ENCODE measurements at places on chromosomes 2 and 18. TPM values are rescaled to one million over a fixed set of nuclear protein-coding genes. Genes with fewer than 3 reads are reported as not detected.

GCC2 gene
- 15.3 TPM for polyA plus RNA-seq

SP140 gene
- polyA plus RNA-seq, result 1.0 TPM

GRCh38 chr2:72431737-72432136 is 284.1 kb upstream of the CYP26B1 start:
- no peak for DNase-seq

DNA sequence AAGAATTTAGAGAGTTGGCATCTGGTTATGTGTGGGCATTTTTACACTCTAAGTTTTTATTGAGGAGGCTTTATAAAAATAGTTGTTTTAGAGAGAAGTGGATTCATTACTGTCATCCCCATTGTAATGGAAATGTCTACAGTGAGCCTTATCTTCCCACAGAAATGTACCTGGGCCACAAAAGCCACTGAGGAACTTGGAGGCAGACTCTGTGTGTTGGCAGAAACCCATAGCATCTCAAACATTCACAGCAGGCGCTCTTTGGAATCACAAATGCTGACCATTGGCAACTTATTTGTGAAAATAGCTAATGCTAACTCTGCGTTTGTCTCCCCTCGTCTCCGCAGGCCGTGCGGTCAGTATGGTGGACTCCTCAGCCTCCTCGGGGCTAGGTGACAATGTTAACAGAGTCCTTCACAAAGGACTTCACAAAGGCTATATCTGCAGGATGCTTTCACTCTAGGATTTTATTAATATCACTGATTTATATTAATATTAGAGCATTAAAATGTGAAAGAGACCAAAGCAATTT is 689.1 kb upstream of the POU3F3 start:
- DNase-seq, result no peak

DNA sequence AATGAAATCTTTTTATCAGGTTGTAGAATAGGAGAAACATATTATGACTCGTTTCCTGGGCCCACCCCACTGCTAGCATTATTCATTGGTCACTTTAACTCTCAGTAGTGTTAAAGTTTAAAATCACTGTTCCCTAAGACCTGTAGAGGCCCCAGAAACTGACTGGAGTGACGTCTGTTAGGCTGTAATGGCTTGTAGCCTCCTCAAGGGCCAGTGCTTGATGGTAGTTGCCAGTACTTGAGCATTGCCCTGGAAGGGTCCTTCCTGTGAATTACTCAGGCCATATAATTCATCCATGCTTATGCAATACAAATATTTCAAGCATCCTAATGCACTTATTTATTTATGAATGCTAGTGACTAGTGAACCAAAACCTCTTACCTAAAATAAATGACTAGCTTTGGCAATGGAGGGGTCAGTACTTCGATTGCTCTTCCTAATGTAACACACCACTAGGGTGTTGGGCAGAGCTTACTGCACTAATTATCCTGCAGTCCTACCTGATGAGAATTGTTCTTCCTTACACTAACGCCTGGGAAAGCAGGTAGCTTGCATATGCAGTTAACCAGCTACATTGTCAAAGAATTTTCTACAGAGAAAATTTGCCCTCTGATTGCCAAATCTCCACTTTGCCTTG is 31.2 kb downstream of the ARHGAP25 start:
- DNase-seq, result no peak
